ENCODE measurements at places on chromosomes 1 and 21.

DNA sequence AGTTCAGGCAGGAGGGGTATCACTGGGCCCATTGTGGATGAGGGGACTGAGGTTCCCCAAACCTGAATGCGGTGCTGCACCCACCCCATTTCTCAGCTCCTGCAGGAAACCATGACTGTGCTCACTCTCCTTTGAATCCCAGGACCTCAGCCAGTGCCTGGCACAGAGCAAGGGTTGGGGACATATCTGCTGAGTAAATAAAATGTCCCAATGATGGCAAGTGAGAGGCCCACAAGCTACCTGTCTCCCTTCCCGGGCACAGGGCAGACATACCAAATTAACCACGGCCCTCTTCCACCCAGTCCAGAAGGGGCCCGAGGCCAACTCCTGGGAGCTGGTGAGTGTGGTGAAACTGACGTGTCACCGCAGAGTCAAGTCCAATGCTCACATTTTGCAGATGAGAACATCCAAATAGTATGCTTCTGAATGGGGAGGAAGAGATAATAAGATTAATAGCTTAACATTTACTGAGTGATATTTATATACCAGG lies 97.6 kb downstream of the EPHB2 start:
- DNase-seq, result no peak
- no peaks in the 10 kb centered on the region for H3K36me3 ChIP-seq
- no peaks in the 10 kb centered on the region for H3K27me3 ChIP-seq
- H3K4me1 ChIP-seq, result peaks cover 53% of the 10 kb centered on the region
- H3K4me3 ChIP-seq, result no peak overlapping the region
- H3K27ac ChIP-seq, result no peak overlapping the region

GRCh38 chr21:41411449-41412089 lies 14.5 kb upstream of the MX1 start:
- no peaks in the 10 kb centered on the region for H3K36me3 ChIP-seq
- no peak for DNase-seq
- H3K4me1 ChIP-seq, result no peaks in the 10 kb centered on the region

DNA sequence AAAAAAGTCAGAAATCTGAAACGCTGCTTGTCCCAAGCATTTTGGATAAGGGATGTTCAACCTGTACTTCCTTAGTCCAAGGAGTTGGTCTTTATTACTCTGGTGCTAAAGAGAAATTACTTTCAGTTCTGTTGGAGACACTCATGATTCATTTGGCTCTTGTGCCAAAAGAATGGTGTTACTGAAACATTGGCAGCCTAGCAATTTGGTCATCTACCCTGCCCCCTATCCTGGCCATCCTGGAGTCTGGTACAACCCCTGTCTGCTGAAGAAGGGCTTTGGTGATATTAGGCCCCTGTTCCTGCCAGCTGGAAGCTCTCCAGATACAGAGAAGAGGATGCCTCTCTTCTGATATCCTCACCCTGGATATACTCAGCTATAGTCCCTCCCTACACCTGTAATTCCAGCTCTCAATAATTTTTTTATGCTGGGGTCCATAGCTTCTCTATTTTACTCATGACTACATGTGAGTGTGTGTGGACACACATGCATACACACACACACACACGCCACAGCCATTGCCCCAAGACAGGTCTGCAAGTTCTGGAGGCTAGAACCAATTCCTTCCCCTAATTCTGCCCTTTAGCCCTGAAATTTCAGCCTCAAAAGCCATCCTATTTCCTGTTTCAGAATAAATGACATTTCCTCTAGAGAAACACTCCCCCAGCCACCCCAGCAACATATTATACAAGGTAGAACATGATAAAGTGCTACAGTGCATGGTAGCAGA lies 40.0 kb downstream of the LHX8 start:
- no peaks in the 10 kb centered on the region for H3K4me1 ChIP-seq
- no peak overlapping the region for H3K27ac ChIP-seq
- DNase-seq, result no peak
- H3K4me3 ChIP-seq, result no peak overlapping the region
- H3K27me3 ChIP-seq, result no peaks in the 10 kb centered on the region

- no peak for DNase-seq
- H3K4me3 ChIP-seq, result no peak overlapping the region
- no peak overlapping the region for H3K27ac ChIP-seq
These were observed 99.4 kb upstream of the TLR5 start for GRCh38 chr1:223242382-223242955.

DNA sequence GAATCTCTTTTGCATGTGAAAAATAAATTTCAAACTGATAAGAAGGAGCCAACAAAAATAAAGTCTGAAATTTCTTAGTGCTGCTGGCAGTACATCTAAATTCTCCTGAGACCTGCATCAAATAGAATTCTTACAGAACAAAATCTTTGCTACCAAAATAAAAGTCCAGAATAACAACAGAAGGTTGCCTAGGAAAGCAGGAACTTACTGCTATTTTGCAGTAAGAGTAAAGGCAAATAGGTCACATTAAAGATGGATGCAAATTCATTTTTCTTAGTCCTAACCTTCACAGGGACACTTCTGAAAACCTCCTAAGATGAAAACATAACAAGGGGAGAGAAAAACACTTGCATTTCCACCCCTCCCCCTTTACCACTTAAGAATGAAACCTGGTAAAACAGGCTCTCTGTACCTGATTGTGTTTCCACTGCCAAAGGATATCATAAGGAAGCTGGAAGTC lies 59.0 kb downstream of the RUSC1 start:
- peak overlapping the region; percentile 26 for H3K27ac ChIP-seq
- no peaks in the 10 kb centered on the region for H3K36me3 ChIP-seq
- no peak overlapping the region for H3K4me3 ChIP-seq

GRCh38 chr1:25996966-25997827 lies 666 bp downstream of the PAFAH2 start:
- no peaks in the 10 kb centered on the region for H3K36me3 ChIP-seq
- peaks cover 22% of the 10 kb centered on the region for H3K4me1 ChIP-seq

- H3K36me3 ChIP-seq, result no peaks in the 10 kb centered on the region
- H3K4me1 ChIP-seq, result peaks cover 10% of the 10 kb centered on the region
- peak; percentile 42 for DNase-seq
- no peaks in the 10 kb centered on the region for H3K27me3 ChIP-seq
These were observed 55.9 kb upstream of the PROX1 start for GRCh38 chr1:213931836-213932235.

- H3K4me3 ChIP-seq, result no peak overlapping the region
- H3K27ac ChIP-seq, result no peak overlapping the region
- H3K36me3 ChIP-seq, result no peaks in the 10 kb centered on the region
These were observed 321.4 kb downstream of the DPYD start for GRCh38 chr1:97599447-97599846.

DNA sequence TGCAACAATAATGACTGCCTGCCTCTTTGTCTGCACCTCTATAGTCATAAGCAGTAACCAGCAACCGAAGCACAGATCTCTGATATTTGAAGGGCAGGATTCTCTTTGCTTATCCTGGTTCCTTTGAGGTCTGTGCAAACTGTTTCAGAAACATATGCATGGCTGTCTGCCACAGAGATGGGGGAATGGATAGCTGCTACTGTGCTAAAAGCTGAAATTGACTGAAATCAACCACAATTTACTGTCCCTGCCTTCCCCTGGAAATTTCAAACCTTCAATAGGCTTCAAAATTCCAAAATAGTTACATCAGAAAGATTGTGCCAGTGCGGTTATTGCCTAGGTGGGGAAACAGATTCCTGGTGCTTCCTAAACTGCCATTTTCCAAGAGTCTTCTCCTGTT lies 136.8 kb upstream of the GORAB start:
- no peaks in the 10 kb centered on the region for H3K4me1 ChIP-seq
- DNase-seq, result no peak
- no peak overlapping the region for H3K4me3 ChIP-seq
- no peaks in the 10 kb centered on the region for H3K27me3 ChIP-seq
- H3K27ac ChIP-seq, result no peak overlapping the region

- peak; percentile 27 for DNase-seq
- peaks cover 22% of the 10 kb centered on the region for H3K4me1 ChIP-seq
- H3K36me3 ChIP-seq, result no peaks in the 10 kb centered on the region
- no peak overlapping the region for H3K27ac ChIP-seq
These were observed 56.3 kb upstream of the MAP10 start for GRCh38 chr1:232748910-232749368.

- no peak overlapping the region for H3K4me3 ChIP-seq
- no peak overlapping the region for H3K27ac ChIP-seq
- no peaks in the 10 kb centered on the region for H3K27me3 ChIP-seq
- no peaks in the 10 kb centered on the region for H3K36me3 ChIP-seq
These were observed 235.2 kb upstream of the RAB4A start for GRCh38 chr1:229035748-229036082.

- no peak overlapping the region for H3K4me3 ChIP-seq
- no peak for DNase-seq
- H3K4me1 ChIP-seq, result peaks cover 11% of the 10 kb centered on the region
- no peaks in the 10 kb centered on the region for H3K27me3 ChIP-seq
- H3K36me3 ChIP-seq, result no peaks in the 10 kb centered on the region
- no peak overlapping the region for H3K27ac ChIP-seq
These were observed 92.3 kb downstream of the DMRTB1 start for GRCh38 chr1:53551428-53551995.

DNA sequence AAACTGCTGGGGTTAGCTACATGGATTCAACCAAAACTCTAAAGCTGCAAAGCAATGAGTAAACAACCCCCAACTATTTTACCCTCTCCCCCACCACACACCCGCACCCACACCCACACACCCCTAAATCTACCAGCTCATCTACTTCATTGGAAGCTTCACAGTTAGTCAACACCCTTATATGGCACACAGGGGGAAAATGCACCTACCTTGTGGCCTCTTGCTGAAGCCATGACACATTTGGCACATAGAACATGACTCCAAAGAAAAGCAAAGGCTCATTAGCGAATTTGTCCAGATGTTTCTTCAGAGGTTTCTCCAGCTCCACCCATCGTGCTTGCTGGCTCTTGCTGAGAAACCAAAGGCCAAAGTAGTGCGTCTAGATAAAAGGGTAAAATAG lies 99.8 kb downstream of the PTPN14 start:
- H3K36me3 ChIP-seq, result no peaks in the 10 kb centered on the region
- no peaks in the 10 kb centered on the region for H3K27me3 ChIP-seq
- H3K4me3 ChIP-seq, result no peak overlapping the region
- H3K27ac ChIP-seq, result no peak overlapping the region
- DNase-seq, result no peak

DNA sequence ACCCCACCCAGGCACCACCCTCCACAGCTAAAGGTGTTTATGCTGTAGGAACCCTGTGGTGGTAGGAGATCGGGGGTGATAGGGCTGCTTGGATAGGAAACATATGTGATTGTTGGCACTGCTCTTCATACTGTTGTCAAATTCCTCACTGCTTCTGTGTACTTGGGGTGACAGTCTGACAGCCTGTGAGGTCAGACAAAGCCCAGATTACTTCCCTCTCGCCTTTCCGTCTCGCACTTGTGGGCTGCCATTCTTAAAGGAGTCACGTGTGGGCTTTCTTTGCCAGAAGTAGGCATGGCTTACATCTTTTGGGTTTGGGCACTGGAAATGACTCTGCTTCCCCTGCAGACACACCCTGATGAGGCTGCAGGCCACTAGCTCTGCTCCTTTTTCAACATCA lies 363.8 kb downstream of the DISC1 start:
- H3K4me1 ChIP-seq, result peaks cover 27% of the 10 kb centered on the region
- H3K4me3 ChIP-seq, result no peak overlapping the region
- no peaks in the 10 kb centered on the region for H3K36me3 ChIP-seq

- no peak overlapping the region for H3K27ac ChIP-seq
- no peak overlapping the region for H3K4me3 ChIP-seq
- no peaks in the 10 kb centered on the region for H3K4me1 ChIP-seq
- H3K27me3 ChIP-seq, result no peaks in the 10 kb centered on the region
- DNase-seq, result no peak
- H3K36me3 ChIP-seq, result no peaks in the 10 kb centered on the region
These were observed 7.7 kb downstream of the TMEM61 start for GRCh38 chr1:54987919-54988705.

- no peaks in the 10 kb centered on the region for H3K36me3 ChIP-seq
- no peak overlapping the region for H3K4me3 ChIP-seq
- no peak overlapping the region for H3K27ac ChIP-seq
- no peak for DNase-seq
- H3K4me1 ChIP-seq, result no peaks in the 10 kb centered on the region
These were observed 6.0 kb upstream of the ACTRT2 start for GRCh38 chr1:3015269-3015635.

- no peaks in the 10 kb centered on the region for H3K36me3 ChIP-seq
- no peaks in the 10 kb centered on the region for H3K4me1 ChIP-seq
- DNase-seq, result no peak
- H3K27ac ChIP-seq, result no peak overlapping the region
- H3K27me3 ChIP-seq, result no peaks in the 10 kb centered on the region
These were observed 302.6 kb upstream of the C1orf87 start for GRCh38 chr1:60376196-60376595.

DNA sequence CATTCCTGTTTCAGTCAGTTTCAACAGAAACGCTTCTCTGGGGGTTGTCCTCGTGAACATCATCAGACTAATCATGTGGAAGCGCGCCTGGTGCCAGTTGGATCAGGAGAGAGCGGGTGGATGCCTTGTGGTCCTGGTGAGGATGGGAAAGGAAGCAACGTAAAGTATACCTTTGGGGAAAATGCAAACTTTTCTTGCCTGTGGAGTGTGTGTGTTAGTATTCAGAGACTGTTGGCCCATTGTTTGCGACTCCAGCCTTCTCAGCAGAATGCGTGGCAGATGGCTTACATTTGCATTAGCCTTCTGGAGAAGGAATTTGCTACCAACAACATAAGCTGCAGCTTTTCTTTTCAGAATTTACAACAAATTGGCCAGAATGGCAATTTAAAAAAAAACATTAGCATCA lies 173.9 kb downstream of the RWDD3 start:
- H3K27ac ChIP-seq, result peak overlapping the region; percentile 26
- peaks cover 27% of the 10 kb centered on the region for H3K4me1 ChIP-seq
- peak; percentile 64 for DNase-seq

DNA sequence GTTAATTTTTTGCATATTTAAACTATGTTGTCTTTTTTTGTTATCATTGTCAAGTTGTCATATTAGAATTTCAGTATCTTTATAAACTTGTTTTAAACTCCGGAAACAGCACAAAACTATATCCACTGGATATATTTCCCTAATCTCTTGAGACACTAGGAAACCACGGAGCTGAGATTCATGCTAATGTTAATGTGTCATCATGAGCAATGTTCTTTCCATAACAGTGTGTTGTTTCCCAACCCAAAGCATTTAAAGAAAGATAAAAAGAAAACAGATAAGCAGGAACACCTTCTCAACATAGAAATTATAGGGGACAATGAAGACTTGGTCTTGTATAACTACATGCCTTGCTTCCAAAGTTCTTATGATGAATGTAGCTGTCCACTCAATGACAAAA lies 626.2 kb upstream of the TMPRSS15 start:
- no peak for DNase-seq
- no peaks in the 10 kb centered on the region for H3K27me3 ChIP-seq
- no peak overlapping the region for H3K4me3 ChIP-seq
- H3K4me1 ChIP-seq, result no peaks in the 10 kb centered on the region
- H3K27ac ChIP-seq, result no peak overlapping the region

DNA sequence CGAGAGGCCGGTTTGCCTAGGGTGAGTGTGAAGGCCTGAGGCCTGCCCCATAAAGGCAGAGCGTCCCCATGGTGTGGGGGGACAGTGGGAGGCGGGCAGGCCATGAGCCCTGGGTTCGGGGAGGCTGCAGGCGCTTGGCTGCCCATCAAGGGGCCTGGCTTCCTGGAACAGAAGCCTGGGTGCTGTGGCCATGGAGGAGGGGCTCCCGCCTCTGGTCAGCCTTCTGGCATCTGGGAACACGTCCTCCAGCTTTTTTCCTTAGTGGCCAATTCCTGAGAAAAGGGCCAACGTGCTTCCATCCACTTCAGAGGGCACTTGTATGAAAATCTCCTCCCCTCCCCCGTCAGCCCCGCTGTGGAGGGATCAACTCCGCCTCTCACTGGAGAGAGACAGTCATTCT lies 58.7 kb downstream of the PRDM16 start:
- no peaks in the 10 kb centered on the region for H3K36me3 ChIP-seq
- DNase-seq, result no peak
- H3K4me3 ChIP-seq, result no peak overlapping the region
- no peak overlapping the region for H3K27ac ChIP-seq
- H3K27me3 ChIP-seq, result no peaks in the 10 kb centered on the region
- peaks cover 52% of the 10 kb centered on the region for H3K4me1 ChIP-seq
